ENCODE measurements at places on chromosomes 5 and 9.
A peak's percentile ranks its signal among the peaks of the same experiment; 100 is the strongest.

GRCh38 chr9:76525196-76525595, 66.2 kb downstream of the GCNT1 start:
- no peak for DNase-seq

- no peak for DNase-seq
These were observed 170.5 kb downstream of the ARHGEF28 start for GRCh38 chr5:73796164-73797131.

GRCh38 chr5:16588434-16589214, 28.2 kb downstream of the RETREG1 start:
- DNase-seq: no peak

GRCh38 chr9:106755736-106756135, 107.2 kb upstream of the ZNF462 start:
- DNase-seq: no peak

DNA sequence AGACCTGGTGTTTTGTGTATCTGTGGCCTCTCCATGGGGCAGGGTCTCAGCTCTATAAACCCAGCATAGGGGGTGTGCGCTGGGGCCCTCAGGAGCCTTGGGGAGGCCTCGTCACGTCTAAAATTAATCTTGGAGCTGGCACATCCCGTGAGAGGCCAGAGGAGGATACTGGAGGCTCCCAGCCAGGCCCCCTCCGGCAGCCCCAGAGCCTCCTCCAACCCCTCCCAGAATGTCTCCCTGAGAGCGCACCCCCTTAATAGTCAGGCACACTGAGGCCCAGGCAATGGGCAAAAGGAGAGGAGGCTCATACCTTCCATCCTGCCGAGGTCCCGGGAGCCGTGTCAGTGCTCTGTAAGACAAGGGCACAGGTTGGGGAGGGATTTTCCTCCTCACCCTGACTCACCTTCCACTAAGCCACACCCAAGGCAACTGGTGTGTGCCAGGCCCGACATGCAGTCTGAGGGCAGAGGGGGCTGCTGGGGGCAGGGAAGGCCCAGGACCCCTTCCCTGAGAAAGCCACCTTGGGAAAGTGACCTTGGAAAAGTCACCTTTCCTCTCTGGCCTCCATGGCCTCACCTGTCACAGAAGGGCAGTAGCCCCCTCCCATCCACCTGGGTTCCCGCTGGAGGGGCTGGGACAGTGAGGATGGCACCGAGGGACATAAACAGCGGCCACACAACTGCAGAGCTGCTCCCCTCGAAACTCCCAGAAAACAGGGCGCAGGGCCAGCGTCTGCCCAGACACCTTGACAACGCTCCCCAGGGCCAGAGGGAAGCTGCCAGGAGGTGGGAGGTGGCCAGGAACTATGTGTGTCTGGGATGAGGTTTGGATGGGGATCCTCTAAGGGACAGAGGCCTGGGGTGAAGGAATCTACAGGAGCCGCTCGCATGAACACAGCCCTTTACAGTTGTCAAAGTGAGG, 2.9 kb downstream of the AK1 start:
- DNase-seq: no peak

DNA sequence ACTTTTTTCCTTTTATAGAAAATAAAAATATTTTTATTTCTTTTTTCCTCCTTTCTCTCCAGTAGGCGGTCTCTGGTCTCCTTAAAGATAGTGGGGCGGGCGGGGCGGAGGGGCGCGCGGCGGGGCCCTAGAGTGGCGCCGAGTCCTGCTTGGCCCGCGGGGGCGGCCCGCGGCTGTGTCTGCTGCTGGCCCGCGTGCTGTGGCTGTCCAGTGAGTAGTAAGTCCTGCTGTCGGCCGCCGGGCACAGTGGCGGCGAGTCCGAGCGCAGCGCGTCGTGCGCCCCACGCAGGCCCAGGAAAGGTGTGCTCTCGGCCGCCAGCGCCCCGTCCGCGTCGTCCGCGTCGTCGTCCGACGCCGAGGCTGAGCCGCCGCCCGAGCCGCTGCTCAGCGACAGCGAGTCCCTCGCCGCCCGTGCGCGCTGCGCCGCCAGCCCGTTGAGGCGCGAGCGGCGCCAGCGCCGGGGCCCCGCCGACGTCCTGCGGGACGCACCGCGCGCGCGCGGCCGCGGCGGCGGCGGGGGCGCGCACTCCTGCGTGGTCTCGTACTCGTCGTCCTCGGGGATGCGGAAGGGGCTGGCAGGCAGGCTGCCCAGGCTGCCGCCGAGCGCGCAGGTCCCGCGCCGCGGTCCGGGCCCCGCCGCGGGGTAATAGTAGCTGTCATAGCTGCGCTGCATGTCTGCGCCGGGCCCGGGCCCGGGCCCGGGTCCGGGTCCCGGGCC, 52.3 kb downstream of the PSD2 start:
- DNase-seq: peak; percentile 66

DNA sequence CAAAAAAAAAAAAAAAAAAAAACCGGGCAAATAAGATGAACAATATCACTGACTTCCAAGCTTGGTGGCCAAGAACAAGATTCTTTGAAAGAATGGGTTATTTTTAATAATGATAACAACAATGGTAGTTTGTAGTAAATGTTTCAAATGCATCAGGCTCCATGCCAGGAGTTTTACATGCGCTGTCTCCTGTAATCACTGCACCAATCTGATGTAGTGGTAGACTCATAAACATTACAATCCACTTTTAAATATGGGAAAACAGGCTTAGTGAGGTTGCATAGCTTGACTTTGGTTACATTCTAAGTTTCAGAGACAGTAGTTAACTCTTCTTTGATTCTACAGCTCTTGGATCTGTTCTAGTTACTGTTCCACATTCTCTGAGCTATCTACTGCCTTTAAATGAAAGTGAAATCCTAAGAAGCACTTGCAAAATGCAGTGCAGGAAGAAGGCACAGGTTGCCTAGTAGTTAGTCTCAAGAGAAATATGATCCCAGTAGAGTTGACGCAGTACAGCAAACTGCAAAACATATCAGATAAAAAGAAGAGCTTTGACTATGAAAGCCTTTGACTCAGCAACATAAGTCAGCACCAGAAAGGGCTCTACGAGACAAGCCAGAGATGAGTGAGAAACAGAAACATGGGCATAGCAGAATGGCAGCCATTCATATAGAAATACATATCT, 62.1 kb downstream of the PDE4D start:
- no peak for DNase-seq

DNA sequence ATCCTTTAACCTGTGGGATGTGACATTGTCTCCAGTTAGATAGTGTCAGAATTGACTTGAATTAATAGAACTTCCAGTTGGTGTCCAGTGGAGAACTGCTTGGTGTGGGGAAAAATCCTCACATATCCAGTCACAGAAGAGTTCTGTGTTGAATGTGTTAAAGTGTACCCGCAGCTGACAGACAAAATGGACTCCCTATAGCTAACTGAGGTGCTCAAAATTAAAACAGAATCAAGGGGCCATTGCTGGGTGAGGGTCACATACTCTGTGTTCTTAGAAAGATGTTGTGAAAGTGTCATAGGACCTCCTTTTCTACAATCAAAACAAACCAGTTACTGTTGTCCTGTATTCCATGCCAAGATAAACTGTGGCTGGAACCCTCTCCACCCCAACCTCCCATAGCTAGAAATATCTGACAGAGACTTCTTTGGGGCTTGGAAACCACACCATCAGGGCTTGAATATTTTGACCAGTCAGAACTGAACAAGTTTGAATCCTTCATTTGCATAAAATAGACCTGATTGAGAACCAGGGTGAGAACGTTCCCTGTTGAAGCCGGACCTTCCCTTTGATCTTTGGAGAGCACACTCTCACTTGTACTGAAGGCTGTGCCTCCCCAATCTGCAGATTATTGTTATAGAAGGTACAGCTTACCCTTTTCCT, 164.0 kb upstream of the ZNF608 start:
- DNase-seq: no peak

GRCh38 chr5:107322936-107323335, 347.8 kb downstream of the EFNA5 start:
- no peak for DNase-seq

GRCh38 chr9:96449523-96449844, 485 bp upstream of the HABP4 start:
- no peak for DNase-seq

DNA sequence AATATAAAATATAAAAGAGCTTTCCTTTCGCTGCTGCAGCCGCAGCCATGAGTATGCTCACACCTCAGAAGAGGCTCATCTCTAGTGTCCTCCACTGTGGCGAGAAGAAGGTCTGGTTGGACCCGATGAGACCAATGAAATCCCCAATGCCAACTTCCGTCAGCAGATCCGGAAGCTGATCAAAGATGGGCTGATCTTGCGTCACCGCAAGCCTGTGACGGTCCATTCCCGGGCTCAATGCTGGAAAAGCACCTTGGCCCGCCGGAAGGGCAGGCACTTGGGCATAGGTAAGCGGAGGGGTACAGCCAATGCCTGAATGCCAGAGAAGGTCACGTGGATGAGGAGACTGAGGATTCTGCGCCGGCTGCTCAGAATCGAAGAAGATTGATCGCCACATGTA, 12.6 kb upstream of the PRDM12 start:
- DNase-seq: no peak

DNA sequence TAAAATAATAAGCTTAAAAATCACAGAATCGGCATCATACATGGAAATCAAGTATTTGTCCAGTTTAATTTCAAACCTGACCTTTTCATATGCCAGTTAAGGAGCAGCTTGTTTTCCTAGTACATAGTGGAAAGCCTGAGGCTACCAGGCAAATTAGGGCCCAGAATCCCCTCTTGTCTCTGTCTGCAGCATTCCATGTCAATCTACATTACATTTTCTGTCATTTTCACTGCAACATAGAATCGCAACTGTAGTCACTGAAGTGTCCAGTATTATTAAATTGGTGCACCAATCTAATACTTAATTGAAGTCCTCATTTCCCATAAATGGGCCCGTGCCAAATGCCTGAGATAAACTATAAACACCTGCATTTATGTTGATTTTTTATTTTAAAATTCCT, 1352.2 kb upstream of the ACO1 start:
- no peak for DNase-seq

DNA sequence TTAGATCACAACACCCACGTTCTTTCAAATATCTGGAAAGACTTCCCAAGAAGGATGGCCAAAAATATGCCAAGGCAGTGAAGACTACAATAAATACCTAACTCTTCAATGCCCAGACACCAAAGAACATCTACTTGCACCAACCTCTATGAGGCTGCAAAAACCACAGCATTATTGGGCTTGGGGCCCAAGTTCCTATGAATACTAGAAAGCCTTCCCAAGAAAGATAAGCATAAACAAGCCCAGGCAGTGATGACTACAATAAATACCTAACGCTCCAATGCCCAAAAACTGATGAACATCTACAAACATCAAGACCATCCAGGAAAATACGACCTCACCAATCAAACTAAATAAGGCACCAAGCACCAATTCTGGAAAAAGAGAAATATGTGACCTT, 41.3 kb downstream of the AP3B1 start:
- no peak for DNase-seq

DNA sequence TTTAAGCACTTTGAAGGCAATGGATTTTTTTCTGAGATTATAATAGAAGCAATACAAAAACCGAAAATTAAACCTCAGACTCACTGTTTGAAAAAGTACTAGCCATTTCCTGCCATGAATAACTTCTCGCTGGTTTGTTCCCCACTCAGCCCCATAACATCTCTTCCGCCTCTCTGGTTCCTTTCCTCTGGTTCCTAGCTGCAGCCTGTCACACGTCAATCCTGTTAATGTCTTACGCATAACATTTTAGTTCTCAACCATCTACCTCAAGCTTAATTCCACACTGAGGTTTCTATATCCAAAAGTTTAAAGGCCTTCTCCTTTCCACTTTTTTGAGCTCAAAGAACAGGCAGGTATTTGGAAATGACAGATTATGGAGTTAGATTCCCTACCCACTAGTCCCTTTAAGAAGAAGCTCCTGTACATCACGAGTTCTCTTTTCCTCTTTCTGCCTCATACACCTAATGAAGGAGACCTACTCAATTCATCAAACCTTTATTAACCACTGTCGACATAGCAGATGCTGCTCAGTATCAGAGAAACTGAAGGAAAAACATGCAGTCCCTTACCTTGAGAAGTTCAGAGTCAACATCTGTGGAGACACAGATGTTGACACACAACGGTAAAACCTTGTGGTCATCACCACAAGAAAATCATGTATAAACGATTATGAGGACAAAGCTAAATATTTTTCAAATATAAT, 243.0 kb upstream of the PTGER4 start:
- DNase-seq: peak; percentile 3

- DNase-seq: no peak
These were observed 209.8 kb downstream of the CWC27 start for GRCh38 chr5:64978546-64978945.

DNA sequence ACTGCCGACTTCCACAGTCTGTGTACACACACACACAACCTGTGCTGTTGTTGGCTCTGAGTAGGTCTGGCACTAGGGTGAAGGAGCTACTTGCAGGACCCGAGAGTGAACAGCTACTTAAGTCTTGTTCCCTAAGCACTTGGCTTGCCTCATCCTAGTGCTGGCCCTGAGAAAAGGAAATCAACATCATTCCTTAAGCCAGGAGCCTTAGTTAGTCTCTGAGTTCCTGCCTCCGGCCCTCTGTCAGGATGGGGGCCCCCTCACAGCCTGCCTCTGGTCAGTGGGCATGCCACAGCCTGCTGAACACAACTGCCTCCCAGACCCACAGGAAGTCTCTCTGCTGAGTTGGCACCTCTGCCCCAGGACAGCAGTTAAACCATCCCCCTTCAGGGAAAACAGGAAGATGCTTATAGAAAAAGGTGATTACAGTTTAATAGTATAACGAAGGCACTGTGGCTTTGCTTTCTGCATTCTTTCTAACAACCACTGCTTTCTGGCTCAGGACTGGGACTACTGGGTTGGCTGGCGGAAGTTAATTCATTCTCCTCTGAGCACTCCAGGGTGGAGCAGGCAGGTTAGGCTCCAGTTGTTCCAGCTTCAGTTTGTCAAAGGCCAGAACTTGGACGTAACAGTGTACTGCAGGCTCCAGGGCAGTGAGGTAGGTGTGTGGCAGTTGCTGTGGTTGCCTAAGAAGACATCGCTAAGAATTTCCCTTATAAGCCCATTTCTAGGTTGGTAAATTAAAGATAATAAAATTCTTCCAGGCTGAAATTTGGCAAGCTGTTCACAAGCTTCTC, 2.8 kb downstream of the MAMDC2 start:
- DNase-seq: no peak

GRCh38 chr5:139707445-139708003, 59.4 kb downstream of the CXXC5 start:
- DNase-seq: no peak

DNA sequence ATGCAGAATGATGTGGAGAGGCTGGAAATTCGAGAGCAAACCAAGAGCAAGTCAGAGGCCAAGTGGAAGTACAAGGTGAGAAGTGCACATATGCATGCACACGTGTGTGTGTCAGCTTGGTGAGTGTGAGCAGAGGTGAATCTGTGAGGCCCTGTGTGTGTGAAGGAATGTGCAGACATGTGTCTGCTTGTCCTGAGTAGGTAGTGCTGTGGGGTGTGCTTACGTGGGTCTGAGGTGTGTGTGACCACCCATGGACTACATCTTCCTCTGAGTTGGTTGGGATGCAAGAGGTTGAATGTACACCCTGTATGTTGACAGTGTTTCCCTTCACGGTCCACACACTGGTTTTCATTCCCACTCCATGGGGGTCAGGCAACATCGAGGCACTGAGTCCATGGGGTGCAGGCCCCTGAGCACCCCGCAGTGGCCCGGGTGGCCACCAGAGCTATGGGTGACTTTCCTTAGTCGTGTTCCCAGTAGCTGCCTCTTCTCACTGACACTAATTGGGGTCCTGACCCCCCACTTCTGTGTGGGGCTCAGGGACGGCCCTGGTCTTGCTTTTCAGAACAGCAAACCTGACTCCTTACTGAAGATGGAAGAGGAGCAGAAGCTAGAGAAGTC, 86.7 kb downstream of the PHF2 start:
- DNase-seq: no peak

GRCh38 chr5:180101451-180102105, 30.0 kb upstream of the RNF130 start:
- DNase-seq: no peak

Data from activated gamma-delta T cell treated with anti-CD3 and anti-CD28 coated beads, Interleukin-2, amount 50 U/mL, for 16 hours (primary cell).